CD8-positive, alpha-beta memory T cell (primary cell): ENCODE measurements at places on chromosomes 7 and 10.
A peak's percentile ranks its signal among the peaks of the same experiment; 100 is the strongest.

- DNase-seq = no peak
These were observed 4.5 kb upstream of the LRRC18 start for GRCh38 chr10:48944171-48944570.

DNA sequence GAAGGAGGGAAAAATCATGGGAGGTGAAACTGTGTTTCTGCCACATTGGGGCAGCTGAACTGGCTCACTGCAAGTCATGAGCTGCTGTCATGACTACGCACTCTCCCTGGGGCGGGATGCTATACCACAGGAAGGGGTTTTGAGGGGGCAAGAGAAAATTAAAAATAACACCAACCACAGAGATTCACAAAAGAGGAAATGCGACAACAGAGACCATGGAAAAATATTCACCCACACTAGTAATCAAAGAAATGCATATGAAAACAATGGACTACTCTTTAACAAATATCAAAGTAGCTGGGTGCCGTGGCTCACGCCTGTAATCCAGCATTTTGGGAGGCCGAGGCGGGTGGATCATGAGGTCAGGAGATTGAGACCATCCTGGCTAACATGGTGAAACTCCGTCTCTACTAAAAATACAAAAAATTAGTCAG is 65.2 kb upstream of the TM9SF3 start:
- DNase-seq = peak; percentile 23

DNA sequence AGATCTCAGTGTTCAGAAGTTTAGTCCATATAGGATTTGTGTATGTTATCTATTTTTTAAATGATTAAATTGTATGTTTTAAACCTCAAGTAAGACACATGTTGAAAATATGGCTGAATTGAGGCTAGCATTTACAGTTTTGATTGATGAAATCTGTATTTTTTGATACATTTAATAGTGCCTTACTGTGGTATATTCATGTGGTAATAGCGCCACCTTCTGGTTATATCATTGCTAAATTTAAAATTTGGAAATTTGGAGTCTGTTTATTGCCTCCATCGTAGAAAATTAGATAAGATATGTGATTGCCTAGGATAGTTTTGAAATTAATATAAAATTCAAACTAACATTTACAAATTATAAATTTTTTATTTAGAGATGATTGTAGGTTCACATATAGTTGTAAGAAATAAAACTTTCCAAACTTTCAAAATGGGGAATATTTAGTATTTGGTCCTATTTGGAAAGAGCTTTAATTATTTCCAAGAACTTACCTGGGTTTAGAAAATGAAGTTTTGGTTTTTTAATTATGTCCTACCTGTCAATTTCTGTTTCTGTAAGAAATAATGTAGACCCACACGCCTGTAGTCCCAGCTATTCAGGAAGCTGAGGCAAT is 19.1 kb upstream of the ARMS2 start:
- no peak for DNase-seq

DNA sequence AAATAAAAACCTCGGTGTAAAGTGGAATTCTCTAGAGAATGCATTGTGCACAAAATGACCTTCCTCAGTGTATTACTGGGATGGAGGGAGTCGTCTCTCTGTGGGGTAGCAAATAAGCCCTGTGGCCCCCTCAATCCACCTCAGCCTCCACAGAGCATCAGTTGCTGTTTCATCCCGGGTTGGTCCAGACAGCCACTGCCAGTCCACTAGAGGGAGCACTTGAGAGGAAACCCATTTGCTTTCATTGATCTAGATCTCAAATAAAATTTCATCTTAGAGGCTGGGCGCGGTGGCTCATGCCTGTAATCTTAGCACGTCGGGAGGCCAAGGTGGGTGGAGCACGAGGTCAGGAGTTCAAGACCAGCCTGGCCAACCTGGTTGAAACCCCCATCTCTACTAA is 1128.7 kb downstream of the CNTNAP2 start:
- no peak for DNase-seq

- no peak for DNase-seq
These were observed 52.1 kb upstream of the NME8 start for GRCh38 chr7:37796138-37796775.

GRCh38 chr7:30896783-30897637 is 14.6 kb upstream of the AQP1 start:
- DNase-seq = no peak

GRCh38 chr7:111089822-111090426 is 1.0 kb upstream of the LRRN3 start:
- DNase-seq = no peak

DNA sequence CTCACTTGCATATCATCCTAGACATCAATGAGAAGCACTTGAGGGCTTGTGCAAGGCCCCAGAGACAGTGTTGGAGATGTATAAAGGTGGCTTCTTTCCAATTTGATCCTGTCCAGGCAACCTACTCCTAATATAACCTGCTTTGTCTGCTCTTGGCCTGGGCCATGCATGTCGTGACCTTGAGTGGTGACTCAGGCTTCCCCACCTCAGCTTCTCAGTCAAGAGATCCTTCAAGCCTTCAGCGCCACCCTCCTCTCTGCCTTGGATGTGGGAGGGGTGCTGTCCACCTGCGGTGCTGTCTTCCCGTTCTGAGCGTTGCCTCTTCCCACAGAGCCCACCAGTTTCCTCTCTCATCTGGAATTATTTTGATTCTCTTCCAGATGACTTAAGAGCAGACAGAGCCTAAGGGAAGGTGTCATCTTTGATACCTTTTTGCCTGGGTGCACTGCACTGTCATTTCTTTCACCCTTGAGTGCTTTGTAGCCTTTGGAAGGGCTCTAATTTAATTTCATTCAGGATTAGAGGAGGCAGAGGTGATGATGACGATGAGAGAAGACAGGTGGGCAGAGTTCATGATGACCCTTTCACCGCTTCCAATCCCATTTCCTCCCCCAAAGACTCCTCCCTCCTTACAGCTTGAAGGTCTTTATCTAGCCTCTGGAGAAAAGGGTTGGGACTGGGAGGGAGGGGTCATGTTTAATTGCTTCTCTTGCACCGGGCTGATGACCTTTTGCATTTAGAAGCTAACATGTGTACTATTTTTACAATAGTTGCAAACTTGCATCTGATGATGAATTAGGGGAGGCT is 6.9 kb downstream of the LSMEM1 start:
- DNase-seq = no peak

GRCh38 chr10:74674927-74675326 is 151.5 kb upstream of the KAT6B start:
- no peak for DNase-seq

DNA sequence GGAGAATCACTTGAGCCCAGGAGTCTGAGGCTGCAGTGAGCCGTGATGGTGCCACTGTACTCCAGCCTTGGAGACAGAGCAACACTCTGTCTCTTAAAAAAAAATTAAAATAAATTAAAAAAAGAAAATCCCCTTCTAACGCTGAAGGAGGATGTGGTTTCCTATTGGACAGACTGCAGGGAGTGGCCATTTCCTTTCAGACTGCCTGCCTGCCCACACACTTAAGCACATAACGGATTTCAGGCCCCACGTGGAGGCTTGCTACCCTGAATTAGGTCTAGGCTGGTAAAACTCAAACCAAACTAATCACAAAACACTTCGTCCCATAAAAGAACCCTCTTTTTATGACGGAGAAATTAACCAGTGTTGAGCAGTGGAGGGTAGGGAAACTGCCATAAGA is 34.0 kb downstream of the GATA3 start:
- peak; percentile 10 for DNase-seq

DNA sequence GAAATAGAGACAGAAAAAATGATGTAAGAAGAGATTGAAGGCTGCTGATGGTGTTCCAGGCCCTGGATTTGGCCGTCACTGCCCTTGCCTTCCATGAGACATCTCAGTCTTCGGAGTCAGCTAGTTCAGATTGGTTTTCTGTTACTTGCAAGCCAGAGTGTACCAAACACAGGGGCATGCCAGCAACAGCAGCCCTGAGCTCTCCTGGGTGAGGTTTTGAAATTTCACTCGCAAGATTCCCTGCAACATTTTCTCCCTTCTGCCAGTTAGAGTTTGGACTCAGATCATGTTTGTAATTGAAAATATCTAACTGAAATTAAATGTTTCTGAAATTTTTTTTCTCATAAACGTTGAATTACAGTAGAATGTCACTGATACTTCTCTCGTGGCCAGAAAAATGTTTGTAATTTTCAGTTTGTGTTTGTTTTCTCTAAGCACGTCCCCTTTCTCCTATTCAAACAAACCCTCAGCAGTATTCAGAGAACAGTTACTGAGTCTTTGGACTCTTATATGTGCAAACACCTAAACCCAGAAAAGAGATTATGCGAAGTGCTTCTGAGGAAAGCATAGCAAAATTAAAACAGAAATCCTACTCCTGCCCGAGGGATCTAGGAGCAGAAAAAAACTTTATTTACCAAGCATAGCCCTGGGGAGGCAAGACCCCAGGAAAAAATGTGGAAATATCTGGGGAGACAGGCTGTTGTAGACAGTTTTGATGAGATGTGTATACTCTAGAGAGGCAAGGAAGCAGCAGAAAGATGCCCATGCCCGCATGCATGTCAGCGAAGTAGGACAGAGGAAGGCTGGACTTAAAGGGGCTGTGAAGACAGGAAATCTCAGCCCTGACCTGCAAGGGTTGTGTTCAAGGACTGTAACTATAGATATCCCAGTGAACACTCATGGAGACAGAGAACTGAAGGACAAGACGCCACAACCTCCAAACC is 43.0 kb upstream of the NAMPT start:
- DNase-seq = no peak

DNA sequence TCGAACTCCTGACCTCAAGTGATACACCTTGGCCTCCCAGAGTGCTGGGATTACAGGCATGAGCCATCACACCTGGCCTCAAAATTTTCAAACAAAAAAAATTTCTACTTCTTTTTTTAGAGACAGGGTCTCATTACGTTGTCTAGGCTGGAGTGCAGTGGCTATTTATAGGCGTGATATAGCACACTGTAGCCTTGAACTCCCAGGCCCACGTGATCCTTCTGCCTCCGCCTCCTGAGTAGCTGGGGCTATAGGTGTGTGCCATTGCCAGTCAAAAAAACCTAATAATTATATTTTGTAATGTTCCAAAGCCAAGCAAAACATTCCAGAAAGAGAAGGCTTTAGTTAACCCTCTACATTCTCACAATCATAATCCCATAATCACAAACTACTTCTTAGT is 13.8 kb downstream of the POLR3A start:
- no peak for DNase-seq

DNA sequence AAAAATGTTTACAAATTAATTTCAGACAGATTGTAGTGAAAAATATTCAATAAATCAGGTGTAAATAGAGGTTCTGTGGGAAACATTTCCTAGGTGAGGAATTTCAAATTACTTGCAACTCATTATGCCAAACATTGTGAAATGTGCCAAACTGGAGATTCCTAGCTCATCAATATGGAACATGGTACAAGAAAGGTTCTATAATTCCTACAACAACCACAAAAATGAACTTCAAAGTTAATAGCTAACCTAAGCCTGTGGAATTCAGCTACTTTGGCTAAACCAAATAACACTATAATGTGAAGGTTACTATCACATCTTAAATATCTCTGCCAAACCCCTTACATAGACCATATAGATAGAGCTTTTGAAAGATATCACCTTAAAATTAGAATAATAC is 223.3 kb upstream of the HGF start:
- no peak for DNase-seq

DNA sequence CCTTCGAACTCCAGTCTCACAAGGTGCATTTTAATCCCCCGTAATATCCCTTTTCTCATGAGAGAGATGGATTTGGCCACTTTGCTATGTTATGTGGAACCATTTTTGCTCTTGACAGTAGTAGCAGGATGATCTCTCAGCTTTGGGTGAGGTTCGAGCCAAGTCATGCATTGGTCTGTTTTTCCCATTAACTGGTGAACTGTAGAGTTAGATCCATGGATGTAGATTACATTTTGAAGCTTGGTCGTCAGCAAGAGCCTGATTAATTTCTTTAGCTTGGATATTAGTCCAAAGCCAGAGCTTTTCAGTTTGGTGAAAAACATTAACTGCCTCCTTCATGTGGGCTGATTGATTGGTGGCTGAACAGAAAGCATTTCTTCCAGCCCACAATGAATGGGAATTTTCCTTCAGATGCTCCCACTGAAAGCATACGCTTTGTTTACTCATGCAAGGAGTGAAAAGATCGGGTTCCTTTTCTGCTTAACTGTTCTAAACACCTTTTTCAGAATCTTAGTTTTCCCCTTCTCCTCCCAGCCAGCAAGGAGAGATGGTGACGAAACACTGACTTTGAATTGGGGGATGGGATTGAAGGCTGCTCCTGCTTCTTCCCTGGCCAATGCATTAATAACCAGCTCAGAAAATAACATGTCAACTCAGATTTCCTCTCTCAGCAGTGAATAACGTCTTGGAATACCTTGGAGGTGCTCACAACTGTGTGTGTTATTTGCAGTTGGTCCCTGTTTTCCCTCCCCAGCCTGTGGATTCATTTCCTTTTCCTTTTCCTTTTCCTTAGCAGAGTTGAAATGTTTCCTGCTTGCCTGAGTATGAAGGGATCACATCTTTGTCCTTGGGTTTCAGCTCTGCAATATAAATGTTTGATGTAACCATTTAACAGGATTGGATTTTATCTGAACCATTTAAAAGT is 351.8 kb upstream of the FZD8 start:
- DNase-seq = no peak

- no peak for DNase-seq
These were observed 73.0 kb upstream of the BMPER start for GRCh38 chr7:33832271-33832721.

GRCh38 chr7:118855290-118855689 is 630.8 kb downstream of the ANKRD7 start:
- DNase-seq = no peak

DNA sequence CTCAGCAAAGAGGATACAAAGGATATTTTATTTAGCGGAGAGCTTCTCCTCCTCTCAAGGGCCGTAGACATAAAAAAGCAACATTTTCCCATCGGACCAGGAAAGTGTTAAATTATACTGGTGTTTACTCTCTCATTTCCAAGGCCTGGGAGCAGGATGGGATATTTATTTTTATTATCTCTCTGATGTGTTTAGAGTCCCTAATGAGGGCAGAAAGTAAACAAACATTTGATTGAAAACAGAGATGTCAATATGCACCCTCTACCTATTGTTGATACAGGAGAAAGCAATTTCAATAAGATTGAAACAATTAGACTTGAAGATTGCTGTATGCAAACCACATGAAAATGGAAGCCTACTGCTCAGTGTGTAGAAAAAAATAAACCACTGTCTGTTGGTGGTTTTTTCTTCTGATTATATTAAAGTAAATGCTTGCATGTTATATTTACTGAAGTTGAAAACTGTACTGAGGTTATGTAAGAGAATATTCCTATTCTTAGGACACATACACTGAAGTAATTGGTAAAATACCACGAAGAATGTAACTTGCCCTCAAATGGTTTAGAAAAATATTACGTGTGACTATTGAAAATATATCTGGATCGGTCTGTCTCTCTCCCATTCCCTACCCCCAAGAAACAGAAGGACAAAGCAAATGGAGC is 59.3 kb downstream of the ATXN7L1 start:
- no peak for DNase-seq
